SJSA1 (cell line): ENCODE measurements at places on chromosomes 12 and 14. TPM values are rescaled to one million over a fixed set of nuclear protein-coding genes. Genes with fewer than 3 reads are reported as not detected.
A peak's percentile ranks its signal among the peaks of the same experiment; 100 is the strongest.

- DNase-seq, result no peak
Observed at GRCh38 chr14:69570836-69571330, 3.8 kb downstream of the CCDC177 start.

DNA sequence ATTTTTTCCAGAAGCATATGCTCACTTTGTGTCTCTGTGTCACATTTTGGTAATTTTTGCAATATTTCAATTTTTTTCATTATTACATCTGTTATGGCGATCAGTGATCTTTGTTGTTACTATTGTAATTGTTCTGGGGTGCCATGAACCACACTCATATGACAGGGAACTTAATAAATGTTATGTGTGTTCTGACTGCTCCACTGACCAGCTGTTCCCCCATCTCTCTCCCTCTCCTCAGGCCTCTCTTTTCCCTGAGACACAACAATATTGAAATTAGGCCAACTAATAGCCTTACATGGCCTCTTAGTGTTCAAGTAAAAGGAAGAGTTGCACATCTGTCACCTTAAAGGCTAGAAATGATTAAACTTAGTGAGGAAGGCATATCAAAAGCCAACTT, 46.0 kb downstream of the SCN8A start:
- no peak for DNase-seq

GRCh38 chr14:64598404-64598803, 48.6 kb downstream of the PPP1R36 start:
- DNase-seq, result no peak

DNA sequence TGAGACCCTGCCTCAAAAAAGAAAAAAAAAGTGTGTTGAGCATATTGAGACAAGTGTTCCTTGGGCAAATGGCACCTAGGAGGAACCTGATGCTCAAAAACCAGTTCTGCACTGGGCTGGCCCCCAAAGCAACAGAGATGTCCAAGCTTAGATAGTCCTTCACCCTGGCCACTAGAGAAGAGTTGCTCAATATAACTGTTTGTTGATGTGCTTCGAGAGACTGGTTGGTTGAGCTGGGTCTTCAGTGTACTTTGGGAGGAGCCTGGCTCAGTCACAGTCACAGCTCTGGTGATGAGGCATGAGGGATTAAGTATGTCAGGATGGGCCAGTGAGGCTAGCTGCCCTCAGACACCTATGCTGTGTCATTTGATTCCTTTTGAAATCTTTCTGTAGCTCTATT, 38.0 kb downstream of the SLC2A14 start:
- DNase-seq, result no peak

GRCh38 chr12:77213319-77213718, 147.9 kb upstream of the E2F7 start:
- no peak for DNase-seq

DNA sequence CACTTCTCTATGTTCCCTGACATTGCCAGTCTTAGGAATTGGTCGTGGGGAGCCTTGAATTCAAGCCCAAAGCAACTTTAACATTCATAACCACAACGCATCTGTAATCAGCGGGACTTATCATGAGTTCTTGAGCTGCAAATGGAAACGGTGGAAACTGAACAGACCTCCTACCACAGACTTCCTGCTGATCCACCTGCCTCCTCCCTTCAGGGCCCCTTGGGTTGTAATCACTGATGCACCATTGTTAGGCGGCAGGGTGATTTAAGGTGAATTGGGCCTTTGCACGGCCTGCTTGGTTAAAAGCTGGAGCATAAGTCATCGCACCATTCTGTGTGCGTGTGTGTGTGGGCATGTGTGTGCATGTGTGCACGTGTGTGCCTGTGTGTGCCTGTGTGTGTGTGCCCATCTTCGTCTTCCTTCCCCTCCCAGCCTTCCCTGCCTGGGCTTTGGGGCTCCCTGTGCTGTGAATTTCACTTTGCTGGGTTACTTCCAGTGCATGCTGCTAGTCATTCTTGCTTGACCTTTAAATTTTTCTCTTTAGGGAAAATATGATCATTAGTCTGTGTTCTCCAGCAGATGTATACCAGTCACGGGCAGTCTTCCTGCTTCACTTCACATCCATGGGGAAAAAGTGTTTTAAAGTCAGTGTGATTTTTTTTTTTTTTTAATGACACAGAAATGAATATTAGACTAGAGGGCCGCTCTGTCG, 29.1 kb downstream of the CHST11 start:
- no peak for DNase-seq

DNA sequence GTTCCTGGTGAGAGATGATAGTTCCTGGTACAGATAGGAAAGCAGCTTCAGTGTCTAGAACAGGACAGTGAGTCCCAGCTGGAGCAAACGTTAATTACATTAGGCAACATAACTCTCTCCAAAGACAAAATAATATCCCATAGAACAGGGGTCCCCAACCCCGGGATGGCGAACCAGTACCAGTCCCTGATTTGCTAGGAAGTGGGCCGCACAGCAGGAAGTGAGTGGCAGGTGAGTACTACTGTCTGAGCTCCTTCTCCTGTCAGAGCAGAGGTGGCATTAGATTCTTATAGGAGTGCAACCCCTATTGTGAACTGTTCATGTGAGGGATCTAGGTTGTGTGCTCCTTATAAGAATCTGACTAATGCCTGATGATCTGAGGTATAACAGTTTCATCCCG, 204.1 kb downstream of the NELL2 start:
- DNase-seq, result no peak

DNA sequence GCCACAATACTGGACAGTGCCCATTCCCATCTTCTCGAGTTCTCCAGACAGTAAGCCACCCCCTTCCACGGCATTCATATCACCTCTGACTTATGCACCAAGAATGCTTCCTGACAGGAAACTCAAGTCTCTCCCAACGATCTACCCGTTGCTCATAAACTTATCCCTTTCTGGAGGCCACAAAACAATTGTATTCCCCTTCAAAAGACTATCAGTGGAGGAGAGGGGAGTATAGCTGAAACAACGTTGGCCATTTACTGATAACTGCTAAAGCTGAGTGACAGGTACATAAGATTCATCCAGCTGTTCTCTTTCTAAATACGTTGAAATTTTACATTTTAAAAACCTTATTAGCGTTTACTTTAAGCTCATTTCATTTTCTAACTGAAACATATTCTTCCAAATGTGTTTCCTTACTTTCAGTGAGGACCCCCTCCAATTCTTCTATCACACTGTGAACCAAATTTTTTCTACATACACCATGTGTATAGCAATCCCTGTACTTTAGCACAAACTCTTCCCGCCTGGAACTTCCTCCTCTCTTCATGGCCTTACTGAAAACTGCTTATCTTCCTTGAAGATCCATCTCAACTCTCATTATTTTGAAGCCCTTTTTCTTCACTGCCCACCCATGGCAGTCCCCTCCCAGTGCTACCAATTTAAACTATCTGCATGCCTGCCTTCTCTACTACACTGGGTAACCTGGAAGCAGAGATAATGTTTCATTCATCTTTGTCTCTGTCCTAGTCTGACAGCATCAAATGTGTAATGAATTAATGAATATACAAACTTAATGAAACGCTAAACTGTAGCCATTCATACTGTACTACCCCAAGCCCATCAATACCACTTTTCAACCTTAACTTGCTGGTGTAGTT, 28.8 kb downstream of the ATXN2 start:
- DNase-seq, result peak; percentile 71

GRCh38 chr12:24470050-24470449, 478.9 kb downstream of the BCAT1 start:
- no peak for DNase-seq

GRCh38 chr12:63103494-63104131, 47.4 kb downstream of the AVPR1A start:
- DNase-seq, result no peak

The BLTP3B gene
- total RNA-seq, result 17.4 and 33.7 TPM in 2 replicates

The GZMB gene
- 0.26 TPM in 1 of 2 replicates, not detected in the other for total RNA-seq

The NPAS3 gene
- total RNA-seq, result 0.26 TPM in 1 of 2 replicates, not detected in the other
